Myometrial cell (primary cell): ENCODE measurements at places on chromosomes 6 and 20. TPM values are rescaled to one million over a fixed set of nuclear protein-coding genes. Genes with fewer than 3 reads are reported as not detected.

COL21A1 gene
- total RNA-seq: 0.89 and 2.6 TPM in 2 replicates

AHCY gene
- 152 and 157 TPM in 2 replicates for total RNA-seq

ARG1 gene
- total RNA-seq: not detected in 2 replicates

COL10A1 gene
- total RNA-seq: 0.29 TPM in 1 of 2 replicates, not detected in the other

CLVS2 gene
- under 0.01 TPM in 1 of 2 replicates, not detected in the other for total RNA-seq

CLPSL1 gene
- not detected in 2 replicates for total RNA-seq

MAP1LC3A gene
- total RNA-seq: 30.8 and 39.5 TPM in 2 replicates

GNL1 gene
- 49.1 and 70.9 TPM in 2 replicates for total RNA-seq

UBE2C gene
- total RNA-seq: 85.6 and 91.8 TPM in 2 replicates

RPS21 gene
- total RNA-seq: 3,372 and 3,765 TPM in 2 replicates

PREP gene
- total RNA-seq: 12.1 and 12.2 TPM in 2 replicates

SLC17A4 gene
- total RNA-seq: not detected in 2 replicates

RAET1G gene
- 0.71 and 1.7 TPM in 2 replicates for total RNA-seq

TPD52L1 gene
- total RNA-seq: 0.29 and 0.71 TPM in 2 replicates

TCF15 gene
- total RNA-seq: not detected in 2 replicates

VNN1 gene
- total RNA-seq: 1.4 and 3.0 TPM in 2 replicates

NOX3 gene
- not detected in 2 replicates for total RNA-seq

SAMD5 gene
- total RNA-seq: 0.29 and 1.2 TPM in 2 replicates

LRRC73 gene
- 0.89 TPM in 1 of 2 replicates, not detected in the other for total RNA-seq

SLC22A3 gene
- not detected in 2 replicates for total RNA-seq

NTSR1 gene
- total RNA-seq: not detected in 2 replicates

RAET1L gene
- not detected in 2 replicates for total RNA-seq
